ENCODE measurements at places on chromosomes 1 and 21.

DNA sequence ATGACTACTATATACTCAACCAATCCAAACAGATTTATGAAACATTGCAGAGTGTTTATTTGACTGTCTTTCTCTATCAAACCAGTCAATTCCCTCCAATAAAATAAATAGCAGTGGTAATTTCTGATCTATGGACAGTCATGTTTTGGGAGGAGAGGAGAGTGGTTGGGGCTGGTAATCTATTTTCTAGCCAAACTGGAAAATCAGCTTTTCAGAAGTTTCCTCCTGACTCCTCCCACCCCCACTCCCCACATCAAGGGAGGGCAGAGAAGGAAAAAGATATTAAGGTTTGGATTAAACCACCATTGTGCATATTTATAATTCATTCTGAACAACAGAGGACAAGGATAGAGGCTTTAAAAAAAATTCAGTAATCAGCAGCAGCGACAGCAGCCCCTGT is 69.4 kb upstream of the SOX13 start:
- no peak for DNase-seq

GRCh38 chr1:47659146-47659545 is 221.3 kb downstream of the FOXD2 start:
- DNase-seq = no peak

- DNase-seq = no peak
These were observed 2.5 kb downstream of the TFF3 start for GRCh38 chr21:42312626-42313104.

DNA sequence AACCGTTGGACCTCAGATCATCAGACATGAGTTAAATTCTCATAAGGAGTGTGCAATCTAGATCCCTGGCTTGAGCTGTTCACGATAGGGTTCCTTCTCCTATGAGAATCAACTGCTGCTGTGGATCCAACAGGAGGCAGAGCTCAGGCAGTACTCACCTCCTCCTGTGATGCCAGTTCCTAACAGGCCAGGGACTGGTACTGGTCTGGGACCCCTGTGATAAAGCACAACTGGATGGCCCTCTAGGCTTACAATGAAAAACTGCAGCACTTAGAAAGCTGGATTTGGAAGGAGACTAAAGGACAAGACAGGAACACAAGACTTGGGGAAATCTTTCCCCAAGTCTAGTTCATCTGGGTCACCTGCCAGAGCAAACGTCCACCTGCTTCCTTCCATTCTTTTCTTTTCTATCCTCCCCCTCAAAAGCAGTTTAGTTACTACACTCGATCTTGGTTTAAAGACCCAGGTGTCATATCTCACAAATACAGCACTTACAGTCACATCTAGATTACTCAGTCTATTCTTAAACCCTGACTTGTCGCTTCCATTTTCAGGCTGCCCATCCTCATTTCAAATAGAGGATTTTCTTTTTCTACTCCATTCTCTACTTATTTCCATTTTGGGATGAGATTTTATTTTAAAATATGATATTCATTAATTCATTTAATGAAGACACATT is 59.8 kb downstream of the PTPN14 start:
- DNase-seq = no peak

DNA sequence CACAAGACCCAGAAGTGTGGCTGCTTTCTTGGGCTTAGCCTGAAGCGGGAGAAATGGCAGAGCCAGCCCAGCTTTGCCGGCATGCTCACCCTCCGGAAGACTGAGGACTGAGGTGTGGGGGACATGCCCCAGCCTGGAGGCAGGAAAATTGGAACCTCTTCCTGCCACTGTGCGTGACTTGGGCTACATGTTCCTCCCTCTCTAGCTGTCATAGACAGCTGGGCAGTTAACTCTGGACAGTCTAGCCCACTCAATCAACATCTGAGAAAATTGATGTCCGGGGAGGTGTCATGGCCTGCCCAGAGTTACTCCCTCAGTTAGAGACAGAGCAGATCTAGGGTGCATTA is 59.7 kb downstream of the UBE2T start:
- no peak for DNase-seq

DNA sequence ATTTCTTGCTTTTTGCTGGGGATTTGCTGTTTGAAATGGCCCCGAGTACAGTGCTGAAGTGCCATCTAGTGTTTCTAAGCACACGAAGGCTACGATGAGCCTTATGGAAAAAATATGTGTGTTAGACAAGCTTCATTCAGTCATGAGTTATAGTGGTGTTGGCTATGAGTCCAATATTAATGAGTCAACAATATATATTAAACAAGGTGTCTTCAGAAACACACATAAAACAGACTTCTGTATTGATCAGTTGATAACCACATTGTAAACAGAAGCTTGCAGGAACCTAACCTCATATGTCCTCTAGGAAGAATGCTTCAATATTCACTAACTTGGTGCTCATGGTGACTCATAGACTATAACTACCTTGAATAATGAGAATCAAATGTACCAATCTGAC is 1.7 kb upstream of the GJB5 start:
- no peak for DNase-seq

DNA sequence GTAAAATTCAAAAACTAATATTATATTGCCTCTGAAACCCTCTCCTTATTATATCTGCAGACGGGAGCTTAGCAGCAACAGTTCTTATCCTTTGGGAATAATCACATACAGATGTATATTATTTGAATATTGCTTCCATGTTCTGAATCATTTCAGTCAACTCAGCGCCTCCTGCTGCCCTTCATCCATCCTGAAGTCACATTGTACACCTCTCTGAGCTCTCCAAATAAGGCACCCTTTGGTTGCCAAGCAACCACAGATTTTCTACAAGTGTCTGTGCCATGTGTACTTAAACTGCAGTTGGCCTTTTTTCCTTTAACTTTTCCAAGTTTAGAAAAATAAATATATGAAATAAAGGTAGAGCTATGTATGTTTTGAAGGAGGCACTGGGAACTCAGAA is 384.3 kb downstream of the LRRIQ3 start:
- DNase-seq = no peak

GRCh38 chr21:40964691-40965090 is 117.7 kb upstream of the DSCAM start:
- DNase-seq = peak; percentile 52

DNA sequence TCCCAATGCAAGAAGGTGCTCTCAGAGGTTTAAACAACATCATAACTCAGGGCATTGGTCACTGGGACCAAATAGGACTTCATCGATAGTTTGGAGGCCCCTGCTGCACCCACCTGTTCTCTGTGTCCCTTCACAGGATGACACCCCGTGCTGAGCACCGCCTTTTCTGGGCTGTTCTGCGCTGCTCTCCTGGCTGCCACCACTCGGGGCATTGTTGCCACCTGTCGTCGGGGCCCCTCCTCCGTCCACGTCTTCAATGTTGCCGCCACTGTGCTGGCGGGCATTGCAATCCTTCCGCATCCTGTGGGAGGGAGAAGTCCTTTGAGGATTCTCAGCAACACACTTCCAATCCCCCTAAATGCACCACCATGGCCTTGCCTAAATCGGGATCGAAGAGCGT is 47.7 kb downstream of the NTPCR start:
- no peak for DNase-seq

DNA sequence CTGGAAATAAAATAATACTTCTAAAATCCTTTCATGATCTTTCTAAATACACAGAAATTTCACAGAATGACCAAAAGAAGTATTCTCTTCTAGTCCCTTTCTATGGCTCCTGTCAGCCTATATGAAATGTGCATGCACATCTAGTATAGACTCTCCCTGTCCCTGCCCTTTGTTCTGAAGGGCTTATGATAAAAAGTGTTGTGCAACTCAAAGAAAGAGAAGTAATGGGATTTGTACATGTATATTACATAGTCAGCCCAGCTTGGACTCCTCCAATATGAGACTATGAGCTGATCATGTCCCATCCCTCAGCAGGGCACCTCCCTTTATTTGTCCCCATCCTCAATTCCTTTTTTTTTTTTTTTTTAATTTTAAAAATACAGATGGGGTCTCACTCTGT is 42.1 kb upstream of the LAX1 start:
- DNase-seq = no peak

GRCh38 chr1:226882631-226883409 is 12.4 kb downstream of the PSEN2 start:
- DNase-seq = no peak

GRCh38 chr1:227944931-227945890 is 2.5 kb downstream of the WNT9A start:
- no peak for DNase-seq

DNA sequence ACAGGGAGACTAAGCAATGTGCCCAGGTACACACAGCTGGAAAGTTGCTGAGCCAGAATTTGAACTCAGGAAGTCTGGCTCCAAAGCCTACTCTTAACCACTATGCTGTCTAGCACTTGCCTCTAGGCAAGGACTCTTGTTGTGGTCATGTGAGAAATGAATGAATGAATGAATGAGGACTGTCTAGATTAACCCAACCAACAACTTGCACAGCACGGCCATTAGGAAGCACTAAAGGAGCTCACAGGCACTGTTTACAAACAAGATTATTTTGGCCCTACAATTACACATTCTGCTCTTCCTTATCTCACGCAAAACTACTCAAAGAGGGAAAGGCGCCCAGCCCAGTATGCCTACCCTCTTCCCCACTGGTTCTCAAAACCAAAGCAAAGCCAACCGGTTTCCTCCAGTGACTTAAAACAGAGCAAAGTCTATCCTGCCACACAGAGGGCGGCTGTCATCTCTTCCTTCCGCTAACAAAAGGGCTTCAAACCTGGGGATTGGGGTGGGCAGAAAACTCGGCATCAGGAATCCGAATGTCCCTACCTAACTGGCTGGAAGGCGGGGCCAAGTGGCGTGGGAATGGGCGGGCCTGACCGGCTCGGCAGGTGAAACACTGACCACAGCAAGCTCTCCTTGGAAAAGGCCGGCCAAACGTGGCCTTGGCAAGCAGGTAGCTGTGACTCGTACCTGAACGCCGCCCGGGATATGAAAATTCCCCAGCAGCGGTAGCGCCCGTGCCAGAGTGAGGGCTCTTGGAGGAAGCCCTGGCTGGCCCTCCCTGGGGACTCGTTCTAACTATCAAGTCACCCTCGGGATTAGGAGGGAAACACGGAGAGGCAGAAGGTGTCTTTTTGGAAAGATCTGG is 948 bp downstream of the STK40 start:
- peak; percentile 66 for DNase-seq

DNA sequence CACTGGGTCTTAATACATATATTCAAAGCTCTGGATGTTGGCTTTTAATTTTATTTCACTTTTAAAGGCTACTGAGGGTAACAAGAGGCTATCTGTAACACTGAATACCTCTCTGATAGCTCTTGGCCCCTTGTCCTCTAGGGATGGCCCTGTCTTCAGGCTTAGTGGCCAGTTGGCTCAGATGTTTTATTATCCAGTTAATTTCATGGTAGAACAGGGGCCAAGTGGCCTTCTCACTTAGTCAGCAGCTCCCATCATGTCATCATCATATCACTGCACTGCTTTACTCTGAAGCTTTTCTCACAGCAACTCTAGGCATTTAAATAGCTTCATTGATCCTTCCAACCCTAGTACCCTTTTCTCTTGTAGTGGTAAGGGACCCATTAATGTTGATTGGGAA is 40.2 kb upstream of the MACF1 start:
- no peak for DNase-seq

- no peak for DNase-seq
These were observed 13.4 kb downstream of the RTCA start for GRCh38 chr1:100279358-100279923.

DNA sequence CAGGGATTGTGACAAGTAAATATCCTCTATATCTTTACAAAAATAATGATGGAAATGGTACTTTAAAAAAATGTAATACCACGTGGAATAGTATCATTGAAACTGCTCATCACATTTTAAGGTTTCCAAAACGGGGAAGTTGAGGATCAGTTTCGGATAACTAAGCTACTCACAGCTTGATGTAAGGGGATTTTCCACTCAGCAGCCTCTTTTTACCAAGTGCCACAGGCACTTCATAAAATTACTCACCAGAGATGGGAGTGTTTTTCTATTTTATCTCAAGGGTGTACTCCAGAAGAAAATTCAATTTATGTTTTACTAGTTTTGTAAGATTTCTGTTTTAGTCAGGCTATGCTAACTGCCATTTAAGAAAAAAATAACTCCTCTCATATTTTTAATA is 91.7 kb downstream of the TPR start:
- DNase-seq = no peak

- DNase-seq = no peak
These were observed 3.7 kb upstream of the ID3 start for GRCh38 chr1:23563003-23563402.

- DNase-seq = no peak
These were observed 95.9 kb downstream of the GIPC2 start for GRCh38 chr1:78141531-78142231.

- no peak for DNase-seq
These were observed at the start of gene DSCAM for GRCh38 chr21:40846587-40847411. DSCAM (minus strand) TSS chr21:40847158; CDS start chr21:40846661, 497 bp downstream.

DNA sequence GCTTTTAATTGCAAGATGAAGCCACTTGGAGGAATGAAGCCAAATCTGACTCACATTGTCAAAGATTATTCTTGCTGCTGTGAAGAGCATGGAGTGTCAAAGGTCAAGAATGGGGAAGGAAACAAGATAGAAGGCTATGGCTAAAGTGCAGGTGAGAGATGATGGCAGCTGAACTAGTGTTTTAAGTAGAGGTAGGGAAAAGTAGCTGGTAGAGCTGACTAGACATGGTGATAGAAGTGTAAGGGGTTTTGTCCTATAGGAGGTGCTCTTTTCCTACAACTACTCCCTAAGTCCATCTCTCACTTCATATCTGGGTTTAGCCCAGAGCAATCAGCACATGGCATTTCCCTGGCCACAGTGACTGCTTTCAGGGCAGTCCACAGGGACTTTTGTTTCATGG is 11.8 kb downstream of the UBE2T start:
- no peak for DNase-seq

GRCh38 chr1:98405581-98406074 is 255.9 kb upstream of the SNX7 start:
- DNase-seq = no peak

GRCh38 chr21:43864962-43865539 is at the start of gene AGPAT3:
AGPAT3 (plus strand) TSS chr21:43865223; CDS start chr21:43959682, 94,459 bp downstream.
- DNase-seq = no peak

- no peak for DNase-seq
These were observed 833 bp upstream of the DIP2A start for GRCh38 chr21:46457801-46458314.

DNA sequence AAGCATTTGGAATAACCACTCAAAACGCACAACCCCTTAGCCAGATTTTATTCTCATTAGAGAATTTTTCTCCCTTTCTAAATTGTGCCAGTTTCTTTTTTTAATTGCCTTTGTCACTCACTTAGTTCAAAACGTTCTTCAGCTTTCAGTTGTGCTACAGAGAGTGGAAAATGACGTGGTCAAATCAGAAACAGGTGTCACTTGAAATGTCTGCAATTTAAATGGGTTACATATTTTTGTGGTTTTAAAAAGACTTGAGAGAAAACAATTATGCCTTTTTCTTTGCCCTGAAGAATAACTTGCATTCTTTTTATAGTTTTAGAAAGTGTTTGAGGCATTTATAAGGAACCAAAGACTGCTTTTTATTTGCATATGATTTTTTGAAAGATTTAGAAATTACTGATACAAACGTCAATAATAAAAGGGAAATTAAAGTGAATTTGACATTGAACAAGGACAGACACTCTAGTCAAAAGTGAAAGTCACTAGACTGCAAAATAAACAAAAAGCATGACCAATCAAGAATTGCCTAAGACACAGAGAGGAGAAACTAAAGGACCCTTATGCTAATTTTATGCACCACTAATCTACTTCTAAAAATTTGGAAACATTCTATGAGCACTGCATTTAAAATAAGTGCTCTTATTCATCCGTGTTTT is 191.0 kb downstream of the TPR start:
- peak; percentile 3 for DNase-seq
